ENCODE measurements at places on chromosomes 7 and 10. TPM values are rescaled to one million over a fixed set of nuclear protein-coding genes. Genes with fewer than 3 reads are reported as not detected.

Gene GDF10
- not detected for total RNA-seq

Gene PDE6C
- not detected for total RNA-seq

Gene SPDYE18
- 0.23 TPM for total RNA-seq

- no peak for DNase-seq
These were observed 124.6 kb downstream of the IMMP2L start for GRCh38 chr7:111437736-111438135.

DNA sequence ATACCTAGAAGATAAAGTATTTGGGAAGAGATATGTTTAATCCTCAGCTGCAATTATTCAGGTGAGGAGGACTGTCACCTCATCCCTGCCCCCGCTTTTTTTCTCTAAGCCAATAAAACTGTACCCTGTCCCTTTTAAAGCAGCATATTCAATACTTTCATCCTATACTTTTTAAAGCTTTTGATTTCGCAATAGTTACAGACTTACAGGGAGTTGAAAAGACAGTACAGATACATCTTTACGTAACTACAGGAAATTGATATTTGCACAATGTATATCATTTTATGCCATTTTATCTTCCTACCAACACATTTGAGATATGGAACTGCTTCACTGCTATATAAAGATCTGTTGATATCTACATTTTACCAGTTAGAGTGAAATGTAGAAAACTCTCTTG is 47.6 kb downstream of the STK17A start:
- no peak for DNase-seq

DNA sequence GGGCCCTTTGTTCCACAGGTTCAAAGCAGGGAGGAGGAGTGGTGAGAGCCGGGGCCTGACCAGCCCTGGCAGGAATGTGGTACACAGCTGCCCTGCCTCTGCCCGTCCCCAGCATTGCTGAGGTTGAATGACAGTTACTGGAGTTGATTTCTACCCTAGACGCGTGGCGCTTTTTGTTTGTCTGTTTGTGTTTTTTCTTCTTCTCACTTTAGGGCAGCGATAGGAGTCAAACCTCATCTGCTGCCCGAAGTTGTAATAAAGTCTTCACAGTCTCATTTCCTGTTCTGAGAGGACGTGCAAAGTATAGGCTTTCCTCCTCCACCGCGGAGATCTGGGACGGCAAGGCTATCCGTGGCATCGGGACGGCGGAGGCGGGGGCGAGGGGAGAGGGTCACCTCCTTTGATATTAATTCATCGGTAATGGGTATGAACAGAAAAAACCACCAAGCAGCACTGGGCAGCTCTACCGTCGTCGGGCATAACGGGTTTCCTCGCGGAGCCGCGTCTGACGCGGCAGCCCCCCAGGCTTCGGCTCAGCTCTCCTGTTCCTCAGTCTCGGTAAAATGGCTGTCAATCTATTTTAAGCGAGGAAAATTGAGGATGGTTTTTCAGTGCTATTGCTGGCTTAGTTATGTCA is 160.8 kb downstream of the LRMDA start:
- DNase-seq: no peak

All from epithelial cell of proximal tubule (primary cell).